ENCODE measurements at places on chromosomes 5 and 9.
A peak's percentile ranks its signal among the peaks of the same experiment; 100 is the strongest.

- no peak for DNase-seq
Measured at GRCh38 chr9:14238518-14238917, 75.4 kb downstream of the NFIB start.

- no peak for DNase-seq
Measured at GRCh38 chr9:99488131-99489059, 266.3 kb downstream of the SEC61B start.

DNA sequence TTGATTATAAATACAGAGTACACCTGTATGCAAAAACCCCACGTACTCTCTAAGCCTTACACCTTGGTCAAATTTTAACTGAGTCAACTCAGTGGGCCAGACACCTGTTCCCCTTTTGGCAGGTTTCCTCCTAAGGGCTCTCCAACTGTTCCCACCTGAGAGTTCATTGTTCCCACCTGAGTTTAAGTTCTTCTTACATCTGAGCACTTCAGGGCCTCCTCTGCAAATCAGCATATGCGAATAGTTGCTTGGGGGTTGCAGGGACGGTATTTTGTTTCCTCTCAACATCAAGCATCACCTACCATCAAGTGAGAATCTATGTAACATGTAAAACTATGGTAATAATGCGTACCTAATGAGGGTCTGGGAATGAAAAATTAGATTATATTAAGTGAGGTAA lies 300.0 kb downstream of the PIK3R1 start:
- no peak for DNase-seq

GRCh38 chr5:77852514-77853352 lies 76.6 kb upstream of the TBCA start:
- no peak for DNase-seq

DNA sequence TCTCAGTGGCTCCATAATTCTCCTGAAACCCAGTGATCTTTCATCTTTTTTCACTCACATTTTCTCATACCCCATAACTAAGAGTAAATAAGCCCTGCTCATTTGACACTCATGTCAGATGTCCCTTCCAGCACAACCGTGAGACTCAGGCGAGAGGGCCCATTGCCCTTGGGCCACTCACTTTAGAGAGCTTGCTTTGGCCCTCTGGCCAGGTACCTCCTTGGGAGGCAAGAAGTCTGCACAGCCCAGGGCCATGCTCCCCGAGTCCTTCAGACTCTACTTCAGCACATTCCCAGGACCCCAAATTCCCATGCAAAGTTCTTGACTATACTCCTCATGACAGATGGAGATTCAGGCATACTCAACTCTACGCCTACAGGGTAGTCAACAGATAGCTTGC lies 33.6 kb downstream of the RFX3 start:
- DNase-seq = no peak

- peak; percentile 26 for DNase-seq
Measured at GRCh38 chr9:93827545-93828330, 127.4 kb downstream of the BARX1 start.

DNA sequence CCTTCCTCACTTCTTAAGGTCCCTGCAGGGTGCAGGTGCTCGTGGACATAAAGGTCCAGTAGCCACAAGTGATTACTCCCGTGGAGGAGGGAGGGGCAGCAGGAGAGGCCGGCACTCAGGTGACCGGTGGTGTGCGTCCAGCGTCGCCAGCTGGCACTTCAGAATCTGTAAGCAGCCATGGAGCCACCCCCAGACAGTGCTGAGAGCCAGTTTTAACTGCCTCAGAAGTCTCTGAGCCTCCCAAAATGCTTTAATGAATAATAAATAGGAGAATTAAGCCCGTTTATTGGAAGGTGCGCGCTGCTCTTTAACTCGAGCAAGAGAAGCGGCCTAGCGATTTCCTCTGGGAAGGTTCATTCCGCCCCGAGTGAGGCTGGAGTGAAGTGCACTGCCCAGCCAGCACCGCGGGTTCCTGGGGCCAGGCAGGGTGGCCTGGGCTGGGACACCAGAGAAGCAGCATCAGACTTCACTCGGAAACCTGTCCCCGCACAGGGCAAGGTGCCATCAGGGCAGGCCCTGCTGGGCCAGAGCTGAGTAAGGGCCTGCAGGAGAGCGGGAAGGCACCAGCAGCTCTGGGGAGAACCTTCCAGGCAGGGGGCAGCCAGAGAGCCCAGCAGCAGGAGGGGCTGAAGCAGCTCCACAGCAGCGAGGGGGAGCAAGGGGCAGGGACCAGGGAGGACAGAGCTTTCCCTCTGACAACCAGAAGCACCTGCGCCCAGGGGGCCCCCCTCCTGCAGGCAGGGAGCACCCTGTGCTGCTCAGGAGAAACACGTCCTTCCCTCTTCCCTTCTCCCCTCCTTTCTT lies 61.2 kb downstream of the VAV2 start:
- DNase-seq = no peak

GRCh38 chr9:70486127-70486526 lies 71.7 kb upstream of the KLF9 start:
- peak; percentile 26 for DNase-seq

DNA sequence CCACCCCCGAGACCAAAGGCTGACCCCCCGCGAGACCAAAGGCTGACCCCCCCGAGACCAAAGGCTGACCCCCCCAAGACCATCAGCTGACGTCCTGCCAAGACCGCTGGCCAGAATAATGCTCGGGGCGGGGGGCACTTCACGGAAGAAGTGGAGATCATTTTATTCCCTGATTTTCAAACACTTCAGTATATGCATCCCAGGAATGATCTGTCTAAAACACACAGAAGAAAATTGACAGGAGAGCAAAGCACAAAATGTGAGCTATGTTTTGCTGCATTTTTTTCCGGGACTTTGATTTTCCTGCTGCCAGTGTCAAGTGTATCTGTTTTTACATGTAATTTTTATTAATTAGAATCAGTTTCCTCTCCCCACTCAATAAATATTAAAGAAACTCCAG lies 67.1 kb downstream of the ADAMTS2 start:
- DNase-seq = no peak

DNA sequence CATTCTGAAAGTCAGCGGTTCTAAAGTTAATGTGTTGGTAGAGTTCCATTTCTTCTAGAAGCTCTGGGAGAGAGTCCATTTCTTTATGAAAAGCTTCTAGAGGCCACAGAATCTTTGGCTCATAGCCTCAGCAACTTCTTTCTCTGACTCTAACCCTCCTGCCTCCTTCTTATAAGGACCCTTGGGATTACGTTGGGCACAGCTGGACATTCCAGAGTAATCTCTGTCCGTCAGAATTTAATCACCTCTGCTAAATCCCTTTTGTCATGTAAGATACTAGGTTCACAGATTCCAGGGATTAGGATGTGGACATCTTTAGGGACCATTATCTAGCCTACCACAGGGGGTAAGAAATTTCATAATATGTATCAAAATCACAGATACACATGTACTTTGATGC lies 22.6 kb upstream of the ANKDD1B start:
- no peak for DNase-seq

DNA sequence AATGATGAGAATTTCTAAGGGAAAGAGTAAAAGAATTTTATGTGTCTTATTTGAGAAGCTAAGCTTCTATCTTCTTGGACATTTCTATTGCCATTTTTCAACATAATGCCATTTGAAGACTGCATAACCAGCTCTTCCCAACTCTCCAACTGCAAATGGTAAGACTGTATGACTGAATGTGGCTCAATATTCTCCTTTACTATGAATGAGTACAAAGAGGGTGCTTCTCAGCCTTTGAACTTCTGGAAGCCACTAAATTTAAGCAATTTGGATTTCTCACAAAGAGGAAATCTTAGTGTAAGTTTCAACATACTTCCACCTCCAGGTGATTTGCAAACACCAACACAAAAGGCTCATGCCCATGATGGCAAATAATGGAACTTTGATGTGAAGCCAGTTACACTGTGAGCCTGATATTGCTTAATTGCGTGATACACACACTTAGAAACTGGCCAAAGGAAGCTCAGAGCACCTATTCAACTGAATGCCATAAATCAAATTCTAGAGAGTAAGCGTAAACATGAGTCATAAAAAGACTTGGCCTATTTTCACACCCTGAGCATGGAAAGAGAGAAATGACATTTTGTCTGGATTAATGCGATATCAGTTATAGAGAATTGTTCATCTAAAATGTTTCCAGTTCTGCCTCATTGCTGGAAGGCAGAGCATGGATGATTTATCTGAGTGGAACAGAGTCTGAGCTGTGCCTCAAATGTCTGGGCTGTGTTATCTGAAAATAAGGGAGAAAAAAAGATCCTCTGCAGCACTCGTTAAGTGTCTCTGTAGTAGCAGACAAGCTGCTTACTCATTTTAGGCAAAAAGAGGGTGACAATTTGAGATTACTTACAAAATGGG lies 145.3 kb downstream of the PLK2 start:
- no peak for DNase-seq

DNA sequence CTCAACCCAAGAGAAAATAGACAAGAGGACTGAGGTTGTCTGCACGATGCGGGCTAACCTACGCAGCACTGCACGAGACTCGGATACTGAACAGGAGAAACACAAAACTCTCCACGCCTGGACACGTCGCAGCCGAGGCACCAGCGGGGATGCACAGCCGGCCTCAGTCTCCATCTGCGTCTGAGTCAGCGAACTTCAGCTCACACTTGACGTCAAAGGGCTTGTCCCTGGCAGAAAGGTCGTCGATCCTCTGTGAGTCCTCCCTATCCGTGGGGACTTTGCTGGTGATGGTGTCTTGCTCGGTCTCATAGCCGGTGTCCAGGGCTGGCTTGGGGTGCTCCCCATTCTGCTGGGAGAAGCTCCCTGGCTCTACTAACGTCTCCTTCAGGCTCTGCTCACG lies 60.2 kb downstream of the SECISBP2 start:
- DNase-seq = no peak

DNA sequence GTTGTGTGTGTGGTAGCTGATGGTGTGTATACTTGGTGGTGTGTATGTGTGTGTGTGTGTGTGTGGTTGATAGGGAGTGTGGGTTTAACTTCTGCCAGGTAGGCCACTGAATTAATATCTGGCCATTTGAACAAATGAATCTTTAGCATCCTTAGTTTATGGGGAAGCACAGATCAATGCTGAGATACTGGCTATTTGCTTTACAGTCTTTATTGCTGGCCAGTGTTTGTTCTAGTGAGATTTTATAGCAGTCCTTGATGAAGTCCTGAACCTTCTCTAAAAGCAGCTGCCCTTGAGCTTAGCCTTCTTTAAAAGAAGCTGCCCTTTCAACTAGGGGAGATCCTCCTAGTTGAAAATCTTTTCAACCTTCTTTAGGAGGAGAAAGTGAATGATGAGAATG lies 69.3 kb downstream of the MACIR start:
- no peak for DNase-seq

- peak; percentile 76 for DNase-seq
Measured at GRCh38 chr9:4604678-4605095, 57.4 kb upstream of the PLPP6 start.

GRCh38 chr5:31854181-31855133 lies 215.5 kb downstream of the PDZD2 start:
- DNase-seq = no peak

DNA sequence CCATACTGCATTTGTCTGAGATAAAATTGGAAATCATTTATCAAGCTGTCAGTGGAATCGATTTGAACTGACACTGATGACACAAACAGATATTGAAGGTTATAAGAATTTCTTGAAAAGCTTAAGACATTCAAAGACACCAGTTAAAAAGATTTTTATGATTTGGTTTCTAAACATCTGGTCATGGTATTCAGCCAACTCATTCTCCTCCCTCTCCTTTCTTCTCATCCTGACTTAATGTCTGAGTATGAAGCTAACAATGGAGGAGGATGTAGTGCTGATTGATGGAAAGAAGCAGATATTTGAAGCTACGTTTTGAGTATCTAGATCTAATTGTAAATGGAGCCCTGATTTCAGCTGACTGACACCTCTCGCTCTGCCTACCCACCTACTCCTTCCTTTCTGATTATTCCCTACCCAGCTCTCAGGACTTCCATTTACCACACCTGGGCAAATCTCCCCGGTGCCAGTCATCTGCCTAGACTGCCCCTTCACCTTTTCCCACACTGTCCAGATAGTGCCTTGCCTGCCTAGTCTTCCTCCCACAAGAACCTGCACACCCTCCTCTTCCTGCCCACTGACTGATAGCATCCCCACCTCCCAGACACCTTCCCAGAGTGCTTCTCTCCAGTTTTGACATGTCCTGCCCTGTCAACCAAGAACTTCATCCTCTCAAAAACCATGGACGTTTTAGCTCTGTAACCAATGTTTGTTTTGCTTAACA lies 20.7 kb upstream of the LIFR start:
- no peak for DNase-seq

DNA sequence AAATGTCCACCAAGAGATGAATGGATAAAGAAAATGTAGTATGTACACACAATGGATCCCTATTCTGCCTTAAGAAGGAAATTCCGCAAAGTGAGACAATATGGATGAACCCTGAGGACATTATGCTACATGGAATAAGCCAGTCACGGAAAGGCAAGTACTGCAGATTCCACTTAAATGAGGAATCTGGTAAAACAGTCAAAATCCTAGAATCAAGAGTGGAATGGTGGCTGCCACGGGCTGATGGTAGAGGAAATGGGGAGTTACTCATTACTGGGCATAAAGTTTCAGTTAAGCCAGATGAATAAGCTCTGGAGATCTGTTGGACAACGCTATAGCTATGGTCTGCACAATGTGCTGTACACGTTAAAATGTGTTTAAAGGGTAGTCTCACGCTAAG lies 47.2 kb downstream of the STK10 start:
- DNase-seq = no peak

GRCh38 chr9:70093944-70094343 lies 50.3 kb downstream of the MAMDC2 start:
- DNase-seq = no peak

DNA sequence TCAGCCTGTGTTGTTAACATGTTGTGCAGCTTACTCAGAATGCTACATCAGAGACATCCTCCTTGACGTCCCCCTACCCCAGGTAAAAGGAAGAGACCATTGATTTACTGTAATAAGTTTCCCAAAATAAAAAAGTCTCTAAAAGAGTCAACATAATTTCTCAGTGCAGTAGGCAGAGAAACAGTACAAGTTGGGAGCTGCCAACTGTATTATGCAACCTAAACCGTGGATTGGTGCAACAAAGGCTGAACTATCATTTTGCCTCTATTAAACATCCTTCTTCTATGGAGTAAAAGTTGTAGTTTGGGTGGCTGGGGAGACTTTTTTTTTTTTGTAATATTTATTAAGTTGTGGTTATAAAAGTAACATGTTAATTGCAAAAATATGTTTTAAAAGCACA lies 208.0 kb downstream of the NR3C1 start:
- DNase-seq = no peak

- no peak for DNase-seq
Measured at GRCh38 chr9:101469026-101469425, 33.5 kb upstream of the ALDOB start.
